Left lung (tissue), 14 donors: ENCODE measurements at places on chromosomes 11 and 22. TPM values are rescaled to one million over a fixed set of nuclear protein-coding genes. Genes with fewer than 3 reads are reported as not detected.

DNA sequence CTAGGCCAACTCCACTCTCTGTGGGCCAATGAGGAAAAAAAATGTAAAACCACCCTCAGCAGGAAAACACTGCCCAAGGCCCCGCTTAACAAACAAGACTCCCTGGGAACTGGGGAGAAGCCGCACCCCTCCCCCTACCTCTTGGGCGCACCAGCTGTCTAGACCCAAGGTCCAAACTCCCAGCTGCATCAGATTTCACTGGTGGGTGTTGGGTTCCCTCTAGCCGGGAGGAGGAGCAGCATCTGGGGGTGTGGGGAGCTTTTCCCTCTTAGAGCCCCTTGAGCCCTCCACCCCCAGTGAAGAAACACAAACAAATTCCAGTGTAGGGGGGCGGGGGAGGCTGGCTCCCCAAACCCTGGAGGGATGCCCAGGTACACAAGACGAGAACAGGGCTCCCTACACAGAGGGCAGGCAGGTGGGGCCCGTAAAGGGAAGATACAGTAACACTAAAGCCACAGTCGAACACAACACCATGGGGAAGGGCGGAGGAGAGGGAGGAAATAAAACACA lies 64.9 kb downstream of the NECTIN1 start:
- no peak for DNase-seq

Gene MS4A15
- total RNA-seq = 13.4 TPM

DNA sequence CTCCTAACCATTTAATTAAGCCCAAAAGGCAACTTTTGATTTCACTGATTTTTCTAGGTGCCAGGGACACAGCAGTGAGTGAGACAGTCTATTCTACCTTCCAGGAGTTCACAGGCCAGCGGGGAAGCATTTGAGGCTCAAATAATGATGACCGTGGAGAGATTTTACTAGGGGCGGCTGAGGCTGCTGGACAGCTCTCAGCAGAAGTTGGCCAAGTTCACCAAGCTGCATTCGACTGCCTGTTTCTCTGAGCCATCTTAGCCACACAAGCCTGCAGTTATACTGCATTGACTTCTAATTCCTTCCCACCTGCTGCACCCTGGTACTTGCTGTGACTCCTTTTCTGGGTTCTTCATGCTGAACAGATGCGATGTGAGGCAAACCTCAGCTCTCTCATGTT lies 168.9 kb upstream of the TBCEL start:
- DNase-seq = no peak

DNA sequence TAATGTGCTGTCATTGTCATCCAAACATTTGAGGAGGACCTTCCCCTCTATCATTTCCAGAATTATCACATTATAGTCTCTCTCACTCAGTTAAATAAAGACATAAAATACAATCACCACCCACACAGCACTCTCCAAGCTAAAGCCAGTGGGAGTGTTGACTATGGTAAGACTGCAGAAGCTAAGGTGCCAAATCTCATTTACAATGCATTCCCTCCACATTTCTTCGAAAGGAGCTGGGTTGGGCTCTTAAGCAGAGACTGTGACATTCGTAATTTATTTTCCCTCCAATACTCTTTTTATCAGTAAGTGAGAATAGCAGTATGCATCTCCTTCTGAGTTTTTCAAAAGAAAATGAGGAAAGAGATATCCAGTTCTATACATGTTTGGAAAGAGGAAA lies 74.2 kb downstream of the NOX4 start:
- DNase-seq = no peak

DNA sequence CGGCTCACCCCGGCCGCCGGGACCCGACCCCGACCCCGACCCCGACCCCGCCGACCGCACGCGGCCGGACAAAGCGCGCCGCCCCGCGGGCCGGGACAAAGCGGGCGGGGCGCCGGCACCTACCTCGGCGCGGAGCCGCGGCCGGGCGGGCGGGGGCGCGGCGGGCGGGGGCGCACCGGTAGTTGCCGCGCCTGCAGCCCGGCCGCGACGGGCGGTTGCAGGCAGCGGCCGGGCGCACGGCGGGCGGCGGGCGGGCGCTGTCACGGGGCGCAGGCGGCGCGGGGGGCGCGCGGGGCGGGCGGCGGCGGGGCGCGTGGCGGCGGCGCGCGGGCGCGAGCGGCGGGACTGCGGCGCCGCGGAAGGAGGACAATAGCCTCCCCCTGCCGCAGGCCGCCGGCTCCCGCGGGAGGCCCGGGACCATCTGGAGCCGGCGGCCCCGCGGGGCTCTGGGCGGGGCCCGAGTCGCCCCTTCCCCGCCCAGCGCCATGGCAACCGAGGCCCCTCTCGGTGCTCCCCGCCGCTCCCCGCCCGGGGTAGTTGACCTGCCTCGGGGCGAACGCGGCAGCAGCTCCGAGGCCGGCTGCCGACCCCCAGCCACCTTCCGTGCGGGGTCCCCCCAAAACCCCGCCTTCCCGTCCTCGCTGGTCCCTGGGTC lies 851 bp downstream of the SPTBN2 start:
- no peak for DNase-seq

- DNase-seq = no peak
Observed at GRCh38 chr11:60396799-60397198, 540 bp downstream of the MS4A14 start.

DNA sequence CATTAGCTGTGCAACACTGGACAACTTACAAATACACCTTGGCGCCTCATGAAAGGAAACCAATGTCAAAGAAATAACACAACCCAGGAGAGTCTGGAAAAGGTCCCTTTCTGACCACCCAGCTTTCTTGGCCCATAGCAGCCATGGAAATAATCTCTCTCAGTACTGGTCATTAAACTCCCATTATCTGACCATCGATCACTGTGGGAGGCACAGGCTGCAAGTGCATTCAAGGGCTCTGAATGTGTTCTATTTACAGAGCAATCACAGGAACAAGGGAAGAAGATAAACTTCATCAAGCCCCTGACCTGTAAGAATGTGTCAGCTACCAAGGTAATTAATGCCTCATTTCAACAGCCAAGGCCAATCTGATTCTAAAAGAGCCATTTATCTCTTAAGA lies 40.1 kb downstream of the CTSC start:
- DNase-seq = no peak

Gene C11orf16
- total RNA-seq = not detected

DNA sequence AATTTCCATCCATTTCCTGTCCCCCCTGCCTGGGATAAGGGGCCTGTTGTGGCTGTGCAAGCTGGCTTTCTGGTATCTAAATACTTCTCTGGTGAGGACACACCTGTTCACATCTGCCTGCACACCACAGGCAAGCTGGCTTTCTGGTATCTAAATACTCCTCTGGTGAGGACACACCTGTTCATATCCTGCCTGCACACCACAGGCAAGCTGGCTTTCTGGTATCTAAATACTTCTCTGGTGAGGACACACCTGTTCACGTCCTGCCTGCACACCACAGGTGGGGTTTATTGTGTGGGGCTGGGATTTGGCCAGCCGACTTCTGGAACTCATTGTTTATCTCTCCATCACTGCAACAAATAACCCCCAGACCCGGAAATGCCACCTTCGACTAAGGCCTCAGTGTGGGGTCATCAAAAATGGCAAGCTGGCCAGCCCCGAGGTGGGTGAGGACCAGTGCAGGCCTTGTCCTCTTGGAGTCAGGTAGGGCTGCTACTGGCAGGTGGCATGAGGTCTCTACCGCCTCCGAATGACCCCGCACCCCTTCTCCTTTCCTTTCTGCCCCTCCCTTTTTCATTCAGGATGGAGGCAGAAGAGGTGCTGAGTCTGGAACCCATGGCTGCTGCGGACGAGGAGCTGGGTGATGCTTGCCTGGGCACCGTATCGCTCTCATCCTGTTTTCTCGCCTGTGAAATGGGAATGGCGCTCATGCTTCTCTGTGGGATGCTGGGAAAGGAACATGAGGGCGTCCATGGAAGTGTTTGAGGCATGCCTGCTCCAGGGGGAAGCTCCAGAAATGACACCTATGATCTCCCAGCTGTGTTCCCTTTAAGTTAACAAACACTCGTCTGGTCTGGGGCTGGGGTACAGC lies 43.5 kb upstream of the MYEOV start:
- no peak for DNase-seq

Gene UBQLNL
- 0.50 TPM for total RNA-seq

DNA sequence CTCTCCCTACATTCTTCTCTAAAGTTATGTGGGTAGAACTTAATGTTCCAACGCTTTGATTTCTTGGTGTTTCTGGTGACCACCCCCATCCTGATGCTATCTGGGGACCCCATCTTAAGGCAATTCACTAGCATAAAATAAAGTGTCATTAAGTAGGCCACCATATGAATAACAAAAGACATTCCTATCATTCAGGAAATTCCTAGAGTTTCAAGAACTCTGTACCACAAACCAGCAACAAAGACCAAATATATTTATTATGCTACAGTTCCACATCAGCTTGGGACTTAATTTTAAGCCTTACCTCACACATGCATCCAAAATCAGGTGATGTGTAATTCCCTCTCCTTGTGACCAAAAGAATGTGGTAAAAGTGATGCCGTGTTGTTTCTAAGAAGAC lies 254.6 kb upstream of the LRRC4C start:
- DNase-seq = no peak

DNA sequence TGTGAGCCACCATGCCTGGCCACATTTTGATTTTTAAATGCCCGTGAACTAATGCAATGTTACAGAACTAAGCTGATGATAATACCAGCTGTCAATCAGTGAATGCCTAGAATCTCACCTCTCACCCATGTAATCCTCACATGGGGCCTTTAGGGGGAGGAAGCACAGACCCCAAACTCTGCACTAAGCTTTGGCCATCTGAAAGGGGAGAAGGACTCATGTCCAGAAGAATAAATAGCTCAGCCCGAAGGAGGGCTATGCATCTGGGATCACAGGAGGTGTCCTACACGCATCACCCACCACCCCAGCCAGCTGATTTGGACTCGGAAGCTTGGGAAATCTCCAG lies 36.0 kb upstream of the YPEL1 start:
- DNase-seq = no peak

Gene BRMS1
- total RNA-seq = 28.7 TPM

DNA sequence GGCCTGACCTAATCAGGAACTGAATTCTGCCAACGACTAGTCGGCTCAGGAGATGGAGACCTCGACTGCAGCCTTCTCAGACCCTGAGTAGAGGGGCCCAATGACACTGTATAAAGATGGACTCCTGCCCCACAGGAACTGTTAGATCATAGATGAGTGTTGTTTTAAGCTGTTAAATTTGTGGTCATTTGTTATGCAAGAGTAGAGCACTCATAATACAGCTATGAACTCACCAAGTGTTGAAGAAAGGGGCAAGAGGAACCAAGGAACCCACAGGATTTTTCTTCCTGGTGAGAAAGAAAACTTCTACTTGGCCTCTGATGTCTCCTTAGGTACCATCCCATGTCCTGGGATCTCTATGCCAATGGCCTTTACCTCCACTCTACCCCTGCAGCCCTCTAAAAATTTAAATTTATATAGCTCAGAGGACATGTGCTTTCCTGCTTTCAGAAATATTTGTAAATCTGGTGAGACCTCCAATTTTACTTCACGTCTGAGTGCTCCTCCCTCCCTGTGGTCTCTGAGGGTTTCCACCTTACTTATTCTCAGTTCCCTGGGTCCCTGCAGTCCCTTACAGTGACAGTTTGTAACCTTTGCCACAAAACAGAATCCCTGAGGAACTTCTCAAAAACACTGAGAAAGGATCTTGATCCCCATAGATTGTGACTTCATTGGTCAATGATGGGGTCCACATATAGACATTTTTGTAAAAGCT lies 256.3 kb upstream of the ARHGAP20 start:
- no peak for DNase-seq

GRCh38 chr11:3153291-3153861 lies 11.7 kb downstream of the OSBPL5 start:
- DNase-seq = no peak

Gene E2F8
- total RNA-seq = 2.3 TPM

Gene PAFAH1B2
- total RNA-seq = 78.1 TPM

Gene KRTAP5-1
- not detected for total RNA-seq
